Osteoblast (primary cell): ENCODE measurements at places on chromosomes 12 and 14.
A peak's percentile ranks its signal among the peaks of the same experiment; 100 is the strongest.

DNA sequence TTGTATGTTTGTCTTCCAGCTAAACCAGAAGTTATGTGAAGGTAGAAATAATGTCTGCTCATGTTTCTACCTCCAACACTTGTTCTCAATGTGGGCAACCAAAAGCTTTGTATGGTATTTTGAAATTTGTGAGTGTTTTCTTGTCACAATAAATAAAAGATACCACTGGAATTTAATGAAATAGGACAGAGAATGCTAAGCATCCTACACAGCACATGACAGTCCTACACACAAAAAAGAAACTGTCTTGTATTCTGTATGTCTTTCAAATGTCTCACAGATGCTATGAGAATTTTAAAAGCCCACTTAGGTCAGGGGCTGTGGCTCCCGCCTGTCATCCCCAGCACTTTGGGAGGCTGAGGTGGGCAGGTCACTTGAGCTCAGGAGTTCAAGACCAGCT is 68.9 kb downstream of the RALGAPA1 start:
- no peaks in the 10 kb centered on the region for H3K4me1 ChIP-seq
- DNase-seq, result no peak
- H3K4me3 ChIP-seq, result no peak overlapping the region
- H3K27me3 ChIP-seq, result no peaks in the 10 kb centered on the region
- H3K27ac ChIP-seq, result no peak overlapping the region

DNA sequence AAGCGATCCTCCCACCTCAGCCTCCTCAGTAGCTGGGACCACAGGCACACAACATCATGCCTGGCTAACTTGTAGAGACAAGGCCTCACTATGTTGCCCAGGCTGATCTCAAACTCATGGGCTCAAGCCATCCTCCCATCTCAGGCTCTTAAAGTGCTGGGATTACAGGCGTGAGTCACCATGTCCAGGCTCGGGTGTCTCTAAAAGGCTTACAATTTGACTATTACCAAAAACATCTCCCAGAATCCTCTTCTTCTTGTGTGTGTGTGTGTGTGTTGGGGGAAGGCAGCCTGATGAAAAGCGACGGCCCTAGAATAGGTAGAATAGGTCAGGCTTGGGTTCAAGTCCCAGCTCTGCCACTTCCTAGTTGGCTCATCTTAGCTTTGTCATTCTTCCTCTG is 16.8 kb downstream of the MSI1 start:
- no peak overlapping the region for H3K4me3 ChIP-seq
- H3K4me1 ChIP-seq, result peaks cover 8% of the 10 kb centered on the region
- no peaks in the 10 kb centered on the region for H3K27me3 ChIP-seq
- H3K36me3 ChIP-seq, result no peaks in the 10 kb centered on the region
- H3K27ac ChIP-seq, result no peak overlapping the region

DNA sequence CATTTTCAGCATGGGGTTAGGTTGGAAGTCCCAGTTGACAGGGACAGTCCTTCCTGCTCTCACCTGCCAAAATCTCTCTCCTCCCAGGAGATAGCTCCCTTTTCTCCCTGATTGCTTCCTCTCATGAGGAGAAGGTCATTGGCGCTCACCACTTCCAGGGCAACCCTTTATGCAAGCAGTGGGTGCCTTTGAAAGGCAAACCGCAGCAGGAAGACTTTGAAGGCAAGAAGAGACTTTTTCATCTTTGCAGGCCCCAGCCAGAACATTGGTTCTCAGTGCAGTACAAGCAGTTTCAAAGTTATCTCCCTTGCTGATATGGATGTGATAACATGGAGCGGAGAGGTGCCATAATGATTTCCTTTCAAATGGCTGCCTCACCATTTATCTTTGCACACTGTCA is 483.0 kb downstream of the DIO2 start:
- H3K27ac ChIP-seq, result no peak overlapping the region
- H3K4me1 ChIP-seq, result no peaks in the 10 kb centered on the region
- no peak for DNase-seq
- no peaks in the 10 kb centered on the region for H3K27me3 ChIP-seq

GRCh38 chr14:52069307-52070050 is 620 bp upstream of the NID2 start:
- H3K27me3 ChIP-seq, result no peaks in the 10 kb centered on the region
- peaks cover 7% of the 10 kb centered on the region for H3K36me3 ChIP-seq
- H3K4me1 ChIP-seq, result peaks cover 51% of the 10 kb centered on the region

DNA sequence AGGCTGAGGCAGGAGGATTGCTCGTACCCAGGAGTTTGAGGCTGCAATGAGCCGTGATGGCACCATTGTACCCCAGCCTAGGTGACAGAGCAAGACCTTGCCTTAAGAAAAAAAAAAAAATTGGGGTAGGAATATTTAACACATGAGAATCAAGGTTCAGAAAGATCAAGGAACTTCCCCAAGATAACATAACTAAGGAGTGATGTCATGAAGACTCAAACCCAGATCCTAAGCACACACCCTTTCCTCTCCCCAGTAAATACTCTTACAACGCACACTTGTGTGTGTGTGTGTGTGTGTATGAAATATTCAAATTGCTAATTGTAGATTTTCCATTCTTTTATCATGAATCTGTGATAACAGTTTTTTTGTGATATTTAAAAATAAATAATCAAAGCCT is 90.6 kb upstream of the NUDT4 start:
- no peaks in the 10 kb centered on the region for H3K4me1 ChIP-seq
- H3K27me3 ChIP-seq, result no peaks in the 10 kb centered on the region
- no peak overlapping the region for H3K27ac ChIP-seq
- H3K36me3 ChIP-seq, result no peaks in the 10 kb centered on the region

DNA sequence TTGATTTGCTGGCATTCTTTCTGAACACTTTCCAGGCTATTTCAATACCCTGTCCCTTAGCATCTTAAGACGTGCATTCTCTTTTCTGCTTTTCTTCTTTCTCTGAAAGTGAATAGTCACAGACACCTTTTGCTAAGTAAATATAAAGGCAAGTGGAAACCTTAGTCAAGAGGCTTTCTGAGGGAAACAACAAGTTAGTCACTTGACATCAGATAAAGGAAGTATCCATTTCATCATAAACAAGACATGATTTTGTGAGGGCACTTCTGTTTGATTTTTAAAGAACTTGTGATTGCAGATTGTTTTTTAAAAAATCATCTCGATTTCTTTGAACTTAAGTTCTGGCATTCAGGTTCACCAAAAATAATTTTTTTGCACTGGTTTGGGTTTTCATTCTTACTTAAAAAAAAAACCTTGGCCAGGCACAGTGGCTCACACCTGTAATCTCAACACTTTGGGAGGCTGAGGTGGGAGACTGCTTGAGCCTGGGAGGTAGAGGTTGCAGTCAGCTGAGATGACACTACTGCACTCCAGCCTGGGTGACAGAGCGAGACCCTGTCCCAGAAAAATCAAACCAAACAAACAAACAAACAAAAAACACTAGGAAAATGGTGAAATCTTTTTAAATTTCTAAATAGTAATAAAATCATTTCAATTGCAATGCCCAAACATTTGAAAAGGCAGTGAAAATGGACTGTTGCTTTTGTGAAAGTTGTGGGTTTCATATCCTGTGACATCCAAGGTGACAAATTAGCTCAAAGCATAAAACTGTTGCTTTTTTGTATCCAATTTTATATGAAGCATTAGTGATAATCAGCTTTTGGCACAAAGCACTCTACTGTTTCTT is 8.3 kb upstream of the KLHL42 start:
- no peak for DNase-seq
- H3K27ac ChIP-seq, result no peak overlapping the region

DNA sequence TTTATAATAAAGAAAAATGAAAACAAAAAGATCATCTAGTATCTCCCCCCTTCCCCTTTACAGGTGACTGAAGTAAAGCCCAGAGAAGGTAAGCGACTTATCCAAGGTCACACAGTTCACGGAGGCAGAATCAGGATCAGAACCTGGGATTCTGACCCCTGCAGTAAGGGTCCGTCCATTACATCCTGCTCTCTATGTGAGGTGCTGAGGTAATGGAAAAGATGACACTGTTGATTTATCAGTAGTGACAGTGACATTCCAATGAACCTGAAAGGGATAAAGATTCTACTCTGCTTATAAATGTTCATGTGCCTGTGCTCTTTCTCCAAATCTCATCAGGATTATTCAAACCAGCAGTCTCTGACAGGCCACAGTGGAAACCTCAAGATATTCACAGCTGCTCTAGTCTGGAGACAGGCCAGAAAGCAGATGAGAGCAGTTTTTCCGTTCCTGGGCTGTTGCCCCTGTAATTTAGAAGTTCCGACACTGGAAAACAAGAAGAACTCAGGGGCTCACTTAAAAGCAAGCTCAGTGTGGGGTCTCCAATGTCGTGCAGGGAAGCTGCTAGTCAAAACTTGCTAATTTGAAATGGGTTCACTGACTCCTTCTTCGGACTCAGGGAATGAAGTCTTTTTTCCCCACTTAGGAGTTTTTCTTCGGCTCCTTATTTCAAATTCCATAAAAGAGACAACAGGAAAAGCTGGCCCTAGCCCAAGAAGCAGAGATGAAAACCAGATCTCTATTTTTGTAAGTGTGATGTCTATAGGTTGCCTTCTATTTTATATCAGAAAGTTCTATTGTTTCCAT is 131.8 kb upstream of the EEA1 start:
- H3K4me1 ChIP-seq, result no peaks in the 10 kb centered on the region
- H3K27ac ChIP-seq, result no peak overlapping the region
- H3K4me3 ChIP-seq, result peak overlapping the region; percentile 31
- peak; percentile 30 for DNase-seq
- H3K27me3 ChIP-seq, result peaks cover 25% of the 10 kb centered on the region
- H3K36me3 ChIP-seq, result no peaks in the 10 kb centered on the region

GRCh38 chr14:73788701-73789551 is 62.7 kb upstream of the PTGR2 start:
- H3K27me3 ChIP-seq, result no peaks in the 10 kb centered on the region
- H3K27ac ChIP-seq, result peak overlapping the region; percentile 99
- H3K4me3 ChIP-seq, result no peak overlapping the region

DNA sequence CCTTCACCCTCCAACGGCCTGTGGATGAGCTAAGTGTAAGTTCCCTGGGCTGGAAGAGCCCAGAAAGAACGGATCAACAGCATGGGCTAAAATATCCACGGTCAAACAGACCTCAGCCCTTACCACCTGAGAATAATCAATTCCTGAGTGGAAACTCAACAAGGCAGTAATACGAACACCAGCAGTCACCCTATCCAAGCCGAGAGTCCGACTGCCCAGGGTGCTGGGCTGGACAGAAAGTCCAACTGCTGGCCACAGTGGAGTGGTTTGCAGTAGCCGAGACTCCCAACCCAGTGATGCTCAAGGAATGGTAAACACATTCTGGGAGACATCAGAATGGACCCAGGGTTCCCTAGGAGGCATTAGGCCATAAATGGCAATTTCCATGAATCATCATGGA is 36.8 kb downstream of the ANO2 start:
- no peak overlapping the region for H3K4me3 ChIP-seq
- no peaks in the 10 kb centered on the region for H3K4me1 ChIP-seq
- no peaks in the 10 kb centered on the region for H3K27me3 ChIP-seq
